ENCODE measurements at places on chromosomes 4 and X.

DNA sequence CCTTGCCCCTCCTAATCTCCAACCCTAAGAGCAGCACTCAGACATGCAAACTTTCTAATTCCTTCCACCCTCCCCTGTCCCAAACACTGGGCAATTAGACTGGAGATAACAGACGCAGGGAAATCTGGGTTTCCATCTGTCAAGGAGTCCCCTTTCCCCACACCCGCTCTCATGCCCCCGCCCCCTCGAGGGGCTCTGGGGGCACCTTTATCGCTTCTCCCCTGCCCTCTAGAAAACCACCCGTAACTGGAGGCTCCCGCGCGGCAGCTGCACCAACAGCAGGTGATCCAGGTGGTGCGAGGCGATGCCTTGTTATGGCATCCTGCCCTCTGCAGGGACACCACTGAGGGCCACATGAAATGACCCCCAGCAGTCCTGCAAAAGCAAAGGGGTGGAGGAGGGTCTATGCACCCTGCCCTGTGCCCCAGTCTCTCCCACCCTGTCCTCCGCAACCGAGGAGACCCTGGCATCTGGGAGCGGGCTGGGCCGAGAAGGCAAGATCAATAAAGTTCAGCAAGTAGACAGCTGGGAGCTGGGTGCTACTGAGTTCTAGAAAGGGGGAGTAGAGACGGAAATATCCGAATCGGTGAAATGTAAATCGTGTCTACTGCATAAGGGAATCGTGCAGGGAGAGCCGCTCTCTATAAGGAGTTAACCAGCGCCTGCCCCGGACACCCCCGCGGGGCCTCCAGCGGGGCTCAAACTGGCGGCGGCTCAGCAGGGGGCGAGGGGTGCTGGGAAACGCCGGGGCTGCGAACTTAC is 1.6 kb downstream of the KCTD8 start:
- no peak for DNase-seq

DNA sequence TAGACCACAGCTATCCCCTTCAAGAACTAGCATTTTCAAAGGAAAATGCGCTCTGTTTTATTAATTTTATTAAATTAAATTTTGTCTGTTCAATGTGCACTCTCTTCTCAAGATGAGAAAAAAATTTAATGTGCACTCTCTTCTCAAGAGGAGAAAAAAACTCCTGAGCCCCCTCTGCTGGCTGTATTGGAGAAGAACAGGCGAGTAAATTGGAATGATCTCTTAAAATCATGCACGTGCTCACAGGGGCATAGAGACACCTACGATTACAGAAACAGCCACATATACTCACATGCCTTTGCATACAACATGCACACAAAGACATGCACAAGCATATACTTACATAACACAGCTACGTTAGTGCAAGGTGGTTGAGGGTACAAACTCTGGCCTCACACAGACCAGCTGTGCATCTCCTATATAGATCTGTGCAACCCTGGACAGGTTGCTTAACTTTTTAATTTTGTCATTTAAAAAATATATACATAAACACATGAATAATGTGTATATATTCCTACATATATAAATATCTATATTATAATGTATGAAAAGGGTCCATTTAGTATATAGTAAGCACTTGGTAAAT is 176.2 kb upstream of the CXorf66 start:
- DNase-seq, result peak; percentile 10

DNA sequence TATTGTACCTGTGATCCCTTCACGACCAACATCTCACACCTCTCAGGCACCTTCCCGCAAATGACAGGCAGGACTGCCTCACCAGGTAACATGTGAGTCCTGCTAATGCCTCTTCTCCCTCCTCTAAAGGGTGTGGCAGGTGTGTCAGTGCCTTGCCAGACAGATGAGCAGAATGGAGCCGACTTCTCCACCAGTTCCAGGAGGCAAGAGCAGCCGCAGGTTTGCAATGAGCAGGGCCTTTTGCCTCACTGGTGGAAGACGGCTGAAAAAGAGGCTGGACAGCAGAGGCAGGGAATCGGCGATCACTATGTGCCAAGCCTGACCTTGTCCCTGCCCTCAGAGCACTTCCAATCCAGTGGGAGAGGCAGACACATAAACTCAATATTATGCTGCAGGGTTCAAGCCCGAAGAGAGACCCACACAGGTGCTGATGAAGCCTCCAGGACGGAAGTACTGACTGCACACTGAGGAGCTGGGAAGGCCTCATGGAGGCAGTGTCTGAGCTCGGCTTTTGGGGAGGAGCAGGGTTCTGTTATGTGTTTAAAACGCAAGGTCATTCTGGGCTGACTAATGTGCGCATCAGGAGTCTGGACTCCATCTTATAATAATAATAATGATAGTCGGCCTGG is 57.9 kb downstream of the C4orf50 start:
- no peak for DNase-seq

DNA sequence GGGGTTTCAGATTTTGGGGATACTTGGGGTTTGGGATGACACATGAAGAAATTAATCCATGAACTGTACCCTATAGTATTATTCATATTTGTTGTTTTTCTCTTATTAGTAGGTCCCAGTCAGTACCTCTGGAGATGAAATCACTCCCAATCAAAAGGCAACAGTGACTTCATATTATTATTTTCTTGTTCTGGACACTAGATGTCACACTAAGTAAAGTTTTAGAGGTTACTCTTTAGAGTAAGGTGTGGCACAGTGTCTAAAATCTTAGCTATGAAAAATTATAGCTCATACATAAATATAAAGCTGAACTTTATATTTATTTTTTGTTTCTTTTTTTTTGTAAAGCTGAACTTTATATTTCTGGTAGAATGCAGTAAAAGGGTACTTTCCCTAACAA is 35.1 kb downstream of the FAM114A1 start:
- no peak for DNase-seq

- DNase-seq, result no peak
Measured at GRCh38 chr4:20297783-20298182, 46.1 kb downstream of the SLIT2 start.

- DNase-seq, result no peak
Measured at GRCh38 chr4:8643441-8643840, 50.9 kb downstream of the CPZ start.

- DNase-seq, result no peak
Measured at GRCh38 chr4:51825341-51825740, 17.6 kb upstream of the DCUN1D4 start.

- DNase-seq, result no peak
Measured at GRCh38 chrX:2549876-2550275, 49.1 kb upstream of the DHRSX start.

- DNase-seq, result peak; percentile 24
Measured at GRCh38 chrX:40006106-40007017, 91.4 kb downstream of the BCOR start.

GRCh38 chr4:38279077-38279476 is 318.9 kb downstream of the PTTG2 start:
- DNase-seq, result no peak

DNA sequence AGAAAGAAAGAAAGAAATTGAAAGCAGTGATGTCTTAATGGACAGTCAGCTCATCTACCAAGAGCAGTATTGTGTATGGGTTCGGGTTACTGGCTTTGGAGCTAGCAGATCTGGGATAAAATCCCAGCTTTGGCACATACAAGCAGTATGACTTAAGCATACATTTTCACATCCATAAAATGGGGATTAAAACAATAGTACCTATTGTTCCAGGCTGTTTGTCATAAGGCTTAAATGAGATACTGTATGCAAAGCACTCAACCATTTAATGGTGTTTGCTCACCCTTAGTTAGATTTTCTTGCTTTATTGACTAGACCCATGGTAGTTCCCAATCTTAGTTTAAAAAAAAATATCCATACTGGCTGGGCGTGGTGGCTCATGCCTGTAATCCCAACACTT is 7.8 kb upstream of the TMEM164 start:
- no peak for DNase-seq

GRCh38 chr4:98444371-98444770 is 183.2 kb downstream of the RAP1GDS1 start:
- no peak for DNase-seq

DNA sequence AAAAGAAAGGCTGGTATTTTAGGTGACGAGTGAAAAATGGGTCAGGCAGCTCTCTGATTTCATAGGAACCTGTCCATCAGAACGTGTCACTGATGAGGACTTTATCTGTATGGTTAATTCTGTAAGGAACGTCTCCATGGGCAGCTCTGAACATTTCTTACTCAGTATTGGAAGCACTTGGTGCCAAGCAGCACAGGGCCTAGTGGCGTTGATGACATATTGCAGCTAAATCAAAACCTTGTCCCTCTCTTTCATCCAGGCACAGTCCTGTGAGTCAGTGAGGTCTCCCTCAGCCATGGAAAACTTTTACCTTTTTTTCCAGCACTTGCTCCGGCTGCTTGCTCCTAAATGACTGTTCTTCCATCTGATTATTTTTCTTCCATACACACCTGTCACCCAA is 301.9 kb downstream of the DHX15 start:
- no peak for DNase-seq

DNA sequence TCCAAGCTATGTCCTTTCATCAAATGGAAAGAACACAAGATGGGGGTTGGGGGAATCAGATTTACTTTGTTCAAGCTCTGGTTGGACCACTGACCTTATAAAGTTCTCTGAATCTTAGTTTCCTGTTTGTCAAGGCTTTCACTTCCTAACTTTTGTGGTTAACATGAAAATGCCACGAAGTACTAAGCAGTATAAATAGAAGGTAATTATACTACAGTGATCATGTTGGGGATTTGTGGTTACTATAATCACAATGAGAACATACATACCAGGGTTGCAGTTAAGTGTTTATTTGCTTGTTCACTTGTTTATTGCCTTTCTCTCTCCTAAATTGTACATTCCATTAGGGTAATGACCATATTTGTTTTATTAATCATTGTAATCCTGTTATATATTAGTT is 53.2 kb downstream of the SPRY1 start:
- DNase-seq, result no peak

DNA sequence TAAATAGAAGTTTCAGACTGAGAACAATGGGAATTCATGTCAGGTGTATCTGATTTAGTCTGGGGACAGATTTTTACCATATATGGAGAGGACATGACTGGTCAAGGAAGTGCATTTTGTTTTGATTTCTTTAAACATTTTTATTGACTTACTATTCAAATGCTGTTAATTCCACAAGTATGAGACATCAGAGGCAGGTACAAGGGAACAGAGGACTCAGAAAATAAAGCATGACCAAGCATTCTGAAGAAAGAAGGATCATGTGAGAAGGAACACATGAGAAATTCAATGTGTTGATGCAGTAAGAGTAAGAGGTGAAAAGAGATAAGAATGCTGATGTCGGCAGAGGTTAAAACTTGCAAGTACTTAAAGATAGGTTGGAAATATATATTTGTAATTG is 1452.6 kb downstream of the PCDH7 start:
- DNase-seq, result no peak

DNA sequence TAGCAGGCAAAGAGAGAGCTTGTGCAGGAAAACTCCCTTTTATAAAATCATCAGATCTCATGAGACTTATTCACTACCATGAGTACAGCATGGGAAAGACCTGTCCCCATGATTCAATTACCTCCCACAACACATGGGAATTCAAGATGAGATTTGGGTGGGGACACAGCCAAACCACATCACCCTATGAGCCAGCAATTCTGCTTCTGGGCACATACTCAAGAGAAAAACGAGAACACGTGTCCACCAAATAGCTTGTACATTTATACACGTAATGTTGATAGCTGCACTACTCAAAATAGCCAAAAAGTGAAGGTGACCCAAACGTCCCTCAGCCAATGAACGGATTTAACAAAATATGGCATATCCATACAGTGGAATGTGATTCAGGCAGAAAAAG is 94.5 kb upstream of the DHRSX start:
- no peak for DNase-seq

DNA sequence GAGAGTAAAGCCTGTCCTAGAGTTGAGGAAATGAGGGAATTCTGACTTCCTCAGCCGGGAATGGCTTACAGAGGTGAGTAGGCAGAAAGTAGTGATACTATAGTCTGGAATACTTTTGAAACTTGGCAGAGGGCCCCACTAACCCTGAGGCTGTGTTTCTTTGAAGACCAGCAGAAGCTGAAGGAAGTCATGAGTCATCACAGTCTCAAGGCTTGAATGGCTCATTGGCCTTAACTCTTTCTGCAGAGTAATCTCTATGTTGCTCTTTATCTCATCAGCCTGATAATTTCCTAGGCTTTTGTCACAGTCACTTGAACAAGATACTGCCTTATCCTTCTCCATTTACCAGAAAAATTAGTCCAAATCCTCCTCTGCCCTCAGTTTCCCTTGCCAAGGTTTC is 80.8 kb downstream of the ANKRD50 start:
- no peak for DNase-seq

- DNase-seq, result no peak
Measured at GRCh38 chr4:153676984-153677383, 7.1 kb upstream of the TLR2 start.

- no peak for DNase-seq
Measured at GRCh38 chr4:113602646-113603228, 158.8 kb downstream of the CAMK2D start.

GRCh38 chrX:13285693-13286092 is 34.2 kb downstream of the ATXN3L start:
- DNase-seq, result no peak

GRCh38 chrX:7828594-7828993 is 14.4 kb upstream of the VCX start:
- no peak for DNase-seq

DNA sequence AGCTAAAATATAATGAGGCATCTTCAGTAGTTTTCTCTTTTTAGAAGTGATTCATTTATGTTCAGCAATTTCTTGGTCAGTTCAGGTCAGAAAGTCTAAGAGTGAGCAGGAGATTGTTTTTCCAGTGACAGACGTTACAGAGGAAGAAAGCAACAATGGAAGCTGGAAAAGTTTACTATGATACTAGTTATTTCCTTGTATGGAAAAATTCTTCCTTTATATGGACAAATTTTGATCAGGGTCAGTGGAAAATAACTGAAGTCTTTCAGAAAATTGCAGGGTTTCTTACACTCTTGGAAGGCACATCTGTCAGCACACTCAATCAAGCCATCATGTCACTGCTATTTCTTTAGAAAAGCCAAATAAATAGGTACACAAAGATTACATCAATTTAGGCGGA is 1120.7 kb downstream of the FAT4 start:
- DNase-seq, result no peak

GRCh38 chrX:63784902-63785707 is at the start of gene ARHGEF9:
TSS of gene ARHGEF9 (minus strand) at chrX:63785214. CDS start at chrX:63785145, 69 bp downstream.
- no peak for DNase-seq

GRCh38 chrX:38817004-38817703 is 15.9 kb downstream of the MID1IP1 start:
- DNase-seq, result no peak

- DNase-seq, result no peak
Measured at GRCh38 chr4:124710015-124710741, 2.4 kb downstream of the ANKRD50 start.

DNA sequence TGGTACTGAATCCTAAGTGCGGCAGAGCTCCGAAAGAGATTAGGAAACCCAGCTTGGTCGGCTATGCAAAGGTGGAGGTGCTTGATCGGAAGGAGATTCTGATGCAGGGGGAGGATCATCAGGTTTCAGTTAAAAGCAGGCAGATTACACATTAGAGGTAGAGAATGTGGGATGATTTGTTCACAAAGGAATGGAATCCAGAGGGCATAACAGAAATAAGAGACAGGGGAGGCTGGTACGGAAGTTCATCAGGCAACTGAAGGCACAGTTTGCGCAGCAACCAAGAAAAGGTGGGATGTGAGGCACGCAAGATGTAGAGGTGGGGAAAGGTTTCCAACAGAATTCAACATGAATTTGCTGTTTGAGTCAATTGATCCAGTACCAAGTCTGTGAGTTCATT is 424 bp upstream of the ZNF330 start:
- no peak for DNase-seq

Measured in stimulated activated CD4-positive, alpha-beta T cell treated with anti-CD3 and anti-CD28 coated beads, Interleukin-4, amount 100 ng/mL, for 24 hours (primary cell).